ENCODE measurements at places on chromosomes 5 and 9.

DNA sequence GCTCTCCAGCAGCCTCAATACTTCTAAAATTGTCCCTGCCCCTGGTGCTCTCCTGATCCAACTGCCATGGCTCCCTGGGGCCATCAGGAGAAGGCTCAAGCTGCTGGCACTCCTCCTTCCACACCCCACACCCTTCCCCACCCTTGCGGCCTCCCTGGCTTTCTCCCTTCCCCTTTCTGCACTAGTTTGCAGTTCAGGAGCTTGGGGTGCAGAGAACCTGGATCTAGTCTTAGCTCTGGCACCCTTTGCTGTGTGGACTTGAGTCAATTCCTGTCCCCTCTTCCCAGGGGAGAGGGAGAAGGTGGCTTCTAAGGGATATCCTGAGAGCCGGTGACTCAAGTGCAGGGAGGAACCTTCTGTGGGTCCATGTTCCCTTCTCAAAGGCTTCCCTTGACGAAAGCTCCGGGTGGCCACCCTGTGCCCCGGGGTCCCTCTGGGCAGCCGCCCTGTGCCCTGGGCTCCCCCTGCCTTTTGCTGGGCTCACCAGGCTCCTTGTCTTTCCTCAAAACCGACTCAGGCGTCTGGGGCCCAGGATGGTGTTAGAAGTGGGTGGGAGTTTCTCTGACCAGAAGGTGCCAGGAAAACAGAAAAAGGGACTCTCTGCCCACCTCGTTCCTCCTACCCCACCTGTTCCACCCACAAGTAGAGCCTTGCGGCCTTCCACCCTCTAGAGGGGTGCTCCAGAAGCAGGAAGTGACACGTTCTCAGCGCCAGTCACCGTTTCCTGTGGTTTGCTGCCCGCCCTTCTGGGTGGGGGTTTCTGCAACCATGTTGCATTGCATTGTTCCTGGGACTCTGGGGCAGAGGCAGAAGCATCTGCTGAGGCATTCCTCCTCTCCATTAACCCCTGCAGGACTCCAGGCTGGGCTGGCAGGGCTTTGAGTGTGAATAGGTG, 15.0 kb downstream of the GLIPR2 start:
- peak; percentile 93 for DNase-seq

- DNase-seq, result peak; percentile 92
Observed at GRCh38 chr9:89529243-89530035, 31.5 kb upstream of the SEMA4D start.

GRCh38 chr5:151063142-151063989, 17.5 kb downstream of the TNIP1 start:
- peak; percentile 78 for DNase-seq

DNA sequence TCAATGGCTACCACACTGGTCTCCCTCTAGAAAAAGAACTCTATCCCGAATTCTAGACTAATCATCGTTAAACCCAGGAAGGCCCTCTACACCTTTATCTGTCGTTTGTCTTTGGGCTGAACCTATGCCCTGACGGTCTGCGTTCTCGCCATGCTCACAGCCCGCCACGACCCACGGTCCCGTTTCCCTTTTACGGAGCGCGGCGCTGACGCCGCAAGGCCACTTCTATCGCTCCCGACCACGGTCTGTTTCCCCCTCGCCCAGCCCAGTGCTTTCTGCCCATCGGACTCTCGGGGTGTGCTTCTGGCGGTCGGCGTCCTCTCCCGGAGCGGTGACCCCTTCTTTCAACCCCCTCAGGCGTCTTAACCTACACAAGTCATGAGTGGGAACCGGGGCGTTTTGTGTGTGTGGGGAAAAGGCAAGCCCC, 974 bp downstream of the C9orf40 start:
- DNase-seq, result peak; percentile 46

GRCh38 chr9:18707061-18707461, 233.1 kb downstream of the ADAMTSL1 start:
- DNase-seq, result no peak

DNA sequence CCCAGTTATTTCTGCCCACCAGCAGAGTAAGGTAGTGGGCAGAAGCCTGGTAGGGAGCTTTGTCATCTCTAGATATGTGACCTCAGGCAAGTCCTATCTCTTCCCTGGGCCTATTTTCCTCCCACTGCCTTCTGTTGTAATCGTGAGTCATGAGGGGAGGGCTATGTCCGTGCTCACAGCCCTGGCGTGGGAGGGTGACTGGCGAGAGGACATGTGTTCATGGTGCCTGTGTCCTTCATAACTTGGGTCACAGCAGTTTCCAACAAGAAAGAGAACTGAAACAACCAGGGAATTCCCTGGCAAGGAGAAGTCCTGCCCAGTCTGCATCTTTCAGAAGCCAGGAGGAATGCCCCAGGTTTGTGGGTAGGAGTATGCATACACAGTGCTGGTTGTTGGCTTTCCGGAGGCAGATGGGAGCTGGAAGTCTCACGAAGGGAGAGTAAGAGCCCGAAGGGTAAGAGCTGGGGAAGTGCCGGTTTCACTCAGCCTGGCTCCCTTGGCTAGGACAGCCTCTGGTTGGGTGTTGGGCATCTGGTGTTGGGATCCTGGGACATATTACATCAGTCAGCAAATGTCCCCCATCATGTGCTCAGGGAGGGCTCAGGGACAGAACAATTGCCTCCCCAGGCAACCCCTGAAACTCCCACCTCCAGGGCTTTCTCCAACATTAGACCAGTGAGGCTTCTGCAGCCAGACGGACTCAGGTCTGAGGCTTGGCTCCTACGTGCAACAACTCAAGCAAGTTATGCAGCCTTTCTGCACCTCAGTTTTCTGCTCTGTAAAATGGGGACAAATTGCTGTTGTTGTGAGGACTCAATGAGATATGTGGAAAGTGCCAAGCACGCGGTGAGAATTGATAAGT, 4.3 kb upstream of the TIFAB start:
- DNase-seq, result peak; percentile 98

GRCh38 chr5:144548936-144549335, 378.3 kb downstream of the KCTD16 start:
- no peak for DNase-seq

- no peak for DNase-seq
Observed at GRCh38 chr5:133432956-133433532, 179.3 kb downstream of the FSTL4 start.
